ENCODE measurements at places on chromosomes 2 and 18.
A peak's percentile ranks its signal among the peaks of the same experiment; 100 is the strongest.

GRCh38 chr2:30351116-30351515 is 95.9 kb upstream of the LCLAT1 start:
- no peak for DNase-seq

GRCh38 chr2:239212121-239212928 is 188.5 kb downstream of the HDAC4 start:
- DNase-seq, result no peak

- no peak for DNase-seq
These were observed 43.0 kb upstream of the NARS1 start for GRCh38 chr18:57664568-57665165.

GRCh38 chr2:119856469-119856901 is 96.8 kb downstream of the PTPN4 start:
- no peak for DNase-seq

DNA sequence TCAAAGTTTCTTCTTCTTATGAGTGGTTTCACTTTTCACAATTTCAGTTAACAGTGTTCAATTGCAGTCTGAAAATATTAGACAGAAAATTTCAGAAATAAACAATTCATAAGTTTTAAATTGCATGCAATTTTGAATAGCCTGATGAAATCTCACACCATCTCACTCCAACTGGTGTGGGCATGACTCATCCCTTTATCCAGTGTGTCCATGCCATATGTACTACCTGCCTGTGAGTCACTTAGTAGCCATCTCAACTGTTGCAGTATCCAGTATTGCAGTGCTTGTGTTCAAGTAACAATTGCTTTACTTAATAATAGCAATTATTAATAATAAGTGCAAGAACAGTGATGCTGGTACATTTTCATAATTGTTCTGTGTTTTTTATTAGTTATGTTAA is 1202.5 kb downstream of the DSC3 start:
- peak; percentile 58 for DNase-seq

GRCh38 chr18:39705362-39705761 is 2139.8 kb upstream of the CELF4 start:
- no peak for DNase-seq

GRCh38 chr2:64420677-64421076 is 33.3 kb upstream of the LGALSL start:
- DNase-seq, result no peak

DNA sequence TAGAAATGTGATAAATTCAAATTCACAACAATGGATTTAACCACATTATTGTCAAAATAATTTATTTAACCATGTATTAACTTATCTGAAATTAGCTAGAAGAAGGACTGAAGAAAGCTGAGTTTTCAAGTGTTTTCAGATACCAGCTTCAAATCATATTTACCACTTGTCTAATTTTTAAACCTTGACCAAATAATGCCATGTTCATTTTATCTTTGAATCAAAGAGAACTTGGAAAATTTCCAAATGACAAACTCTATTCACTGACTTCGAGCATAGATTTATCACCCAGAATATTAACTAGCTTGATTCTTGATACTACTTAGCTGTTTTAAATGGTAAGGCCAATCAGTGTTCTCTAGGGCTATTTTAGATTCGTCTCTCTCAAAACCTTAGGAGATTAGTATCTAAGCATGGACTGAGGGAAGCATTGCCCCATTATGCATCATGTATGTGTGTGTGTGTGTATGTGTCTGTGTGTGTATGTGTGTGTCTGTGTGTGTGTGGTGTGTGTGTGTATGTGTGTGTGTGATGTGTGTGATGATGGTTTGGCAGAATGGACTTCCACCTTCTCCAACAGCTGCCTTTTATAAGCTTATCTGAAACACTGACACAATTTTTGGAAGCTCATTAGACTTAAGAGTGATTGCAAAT is 667.5 kb upstream of the FANCL start:
- no peak for DNase-seq

- DNase-seq, result no peak
These were observed 347.4 kb upstream of the KLHL29 start for GRCh38 chr2:23037596-23037995.

- no peak for DNase-seq
These were observed 14.4 kb downstream of the MYCN start for GRCh38 chr2:15954761-15955160.

GRCh38 chr2:38533180-38533579 is 69.5 kb downstream of the HNRNPLL start:
- DNase-seq, result no peak

DNA sequence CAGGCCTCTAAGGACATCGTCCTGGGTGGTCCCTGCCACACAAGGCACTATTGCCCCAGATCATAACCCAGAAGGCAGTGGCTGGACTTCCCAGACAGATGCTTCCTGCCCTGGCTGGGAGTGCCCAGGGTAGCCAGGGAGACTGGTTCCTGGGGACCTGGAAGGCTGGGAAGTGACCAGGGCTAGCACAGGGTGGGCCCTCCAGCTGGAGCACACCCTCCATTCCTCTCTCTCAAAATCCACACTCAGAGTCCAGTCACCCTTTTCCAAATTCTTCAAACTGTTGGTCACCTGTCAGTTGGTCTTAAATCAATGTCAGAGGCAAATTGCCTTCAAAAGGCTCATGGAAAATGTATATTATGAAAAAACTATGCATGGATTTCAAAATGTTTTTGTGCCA is 11.6 kb upstream of the TUBB6 start:
- DNase-seq, result no peak

DNA sequence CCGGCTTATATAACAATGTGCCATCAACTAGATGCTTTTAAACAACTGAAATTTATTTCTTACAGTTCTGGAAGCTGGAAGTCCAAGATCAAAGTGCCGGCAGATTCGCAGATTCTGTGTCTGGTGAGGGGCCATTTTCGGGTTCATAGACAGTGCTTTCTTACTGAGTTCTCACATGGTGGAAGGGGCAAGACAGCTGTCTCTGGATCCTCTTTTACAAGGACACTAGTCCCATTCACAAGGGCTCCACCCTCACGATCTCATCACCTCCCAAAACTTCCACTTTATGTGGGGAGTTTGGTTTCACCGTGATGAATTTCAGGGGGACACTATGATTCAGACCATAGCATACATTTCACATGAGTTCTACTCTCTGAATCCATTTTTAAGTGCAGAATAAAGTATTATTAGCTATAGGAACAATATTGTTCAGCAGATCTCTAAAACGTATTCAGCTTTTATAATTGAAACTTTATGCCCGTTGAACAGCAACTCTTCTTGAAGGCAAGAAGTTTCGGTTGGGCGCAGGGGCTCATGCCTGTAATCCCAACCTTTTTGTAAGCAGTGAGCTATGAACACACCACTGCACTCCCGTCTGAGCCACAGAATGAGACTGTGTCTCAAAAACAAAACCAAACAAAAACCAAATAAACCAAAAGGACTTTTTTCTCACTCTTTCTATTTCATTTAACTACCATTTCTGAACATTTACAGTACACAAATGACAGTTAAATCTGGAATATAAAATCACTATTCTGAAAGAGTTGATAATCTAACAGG is 502.8 kb downstream of the CMPK2 start:
- no peak for DNase-seq

GRCh38 chr2:109049022-109049421 is 60.0 kb upstream of the EDAR start:
- DNase-seq, result no peak

DNA sequence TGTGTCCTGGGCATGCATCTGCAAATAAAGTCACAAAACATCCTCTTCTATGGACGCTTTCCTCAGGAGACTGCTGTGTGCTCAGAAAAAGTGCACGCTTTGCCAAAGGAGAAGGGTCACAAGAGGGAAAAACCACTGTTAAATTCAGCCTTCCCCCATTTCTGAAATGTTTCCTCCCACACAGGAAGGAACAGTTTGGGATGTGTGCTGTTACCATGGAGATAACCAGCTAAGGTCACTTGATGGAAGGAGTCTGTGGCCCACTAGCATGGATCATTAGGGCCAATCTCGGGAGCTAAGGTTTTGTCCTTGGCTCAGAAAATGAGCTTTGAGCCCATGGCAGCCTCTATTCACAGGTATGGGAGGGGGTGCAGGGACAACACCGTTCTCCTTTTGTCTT is 5.6 kb downstream of the KCNE4 start:
- DNase-seq, result no peak

DNA sequence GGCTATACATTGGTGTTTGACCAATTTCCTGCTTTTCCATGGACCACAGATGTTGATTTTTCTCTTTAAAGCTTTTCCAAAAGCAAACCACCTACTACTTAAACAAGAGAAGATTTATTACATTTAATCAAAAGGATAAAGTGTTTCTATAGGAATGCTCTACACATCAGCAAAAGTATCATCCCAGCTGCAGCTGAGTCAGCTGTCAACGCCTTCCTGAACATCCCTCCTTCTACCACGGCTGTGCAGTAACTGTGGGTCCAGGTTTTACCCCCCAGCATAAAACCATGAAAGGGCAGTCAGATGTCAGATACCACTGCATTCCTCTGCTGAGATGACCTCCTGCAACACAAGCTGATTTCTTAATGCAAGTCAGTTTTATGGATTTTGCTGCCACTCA is 524.5 kb upstream of the MEX3C start:
- no peak for DNase-seq

- DNase-seq, result peak; percentile 65
These were observed 140.3 kb downstream of the TRIB2 start for GRCh38 chr2:12856934-12857601.

DNA sequence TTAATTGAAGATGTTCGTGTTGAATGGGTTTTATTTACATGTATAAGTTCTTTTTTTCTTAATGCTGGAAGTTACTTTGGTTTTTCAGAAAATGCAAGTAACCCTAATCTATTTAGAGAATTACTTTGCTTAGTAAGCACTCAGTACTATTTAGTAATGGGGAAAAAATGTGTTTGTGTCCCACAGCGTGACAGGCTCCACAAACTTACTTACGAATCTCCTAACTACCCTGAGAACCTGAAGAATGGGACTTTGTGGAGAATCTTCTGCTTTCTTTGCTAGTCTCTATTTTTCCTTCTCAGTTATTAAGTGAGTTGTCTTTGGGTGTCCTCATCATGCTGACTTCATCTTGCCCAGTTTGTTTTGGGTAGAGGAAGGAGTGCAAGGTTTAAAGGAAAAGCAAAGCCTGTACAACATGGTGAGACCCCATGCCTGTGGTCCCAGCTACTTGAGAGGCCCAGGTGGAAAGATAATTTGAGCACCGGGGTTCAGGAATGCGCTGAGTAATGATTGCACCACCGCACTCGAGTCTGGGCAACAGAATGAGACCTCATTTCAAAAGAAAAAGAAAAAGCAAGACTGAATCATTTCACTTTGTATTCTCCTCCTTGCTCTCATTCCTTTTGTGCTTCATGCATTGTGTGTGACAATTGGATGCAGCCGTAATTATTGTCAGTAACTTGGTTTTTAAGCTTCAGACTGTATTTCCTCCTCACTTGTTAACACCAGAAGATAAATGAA is 10.2 kb downstream of the NEDD4L start:
- DNase-seq, result peak; percentile 24

GRCh38 chr2:169272010-169272409 is 90.3 kb downstream of the LRP2 start:
- DNase-seq, result no peak

DNA sequence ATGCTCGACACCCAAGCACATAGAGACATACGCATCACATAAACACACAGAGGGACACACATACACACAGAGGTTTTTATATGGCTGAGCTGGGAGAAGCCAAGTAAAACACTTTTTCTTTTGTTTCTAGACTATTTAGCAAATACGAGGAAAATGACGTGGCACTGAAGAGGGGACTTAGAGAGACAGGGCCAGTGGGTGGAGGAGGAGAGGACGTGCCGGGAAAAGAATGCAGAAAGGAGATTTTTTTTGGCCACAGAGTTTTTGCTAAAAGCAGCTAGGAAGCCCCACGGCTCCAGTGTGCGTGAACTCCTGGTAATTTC is 168.5 kb upstream of the KLF7 start:
- DNase-seq, result no peak

GRCh38 chr2:26384597-26384996 is 17.1 kb upstream of the DRC1 start:
- no peak for DNase-seq

DNA sequence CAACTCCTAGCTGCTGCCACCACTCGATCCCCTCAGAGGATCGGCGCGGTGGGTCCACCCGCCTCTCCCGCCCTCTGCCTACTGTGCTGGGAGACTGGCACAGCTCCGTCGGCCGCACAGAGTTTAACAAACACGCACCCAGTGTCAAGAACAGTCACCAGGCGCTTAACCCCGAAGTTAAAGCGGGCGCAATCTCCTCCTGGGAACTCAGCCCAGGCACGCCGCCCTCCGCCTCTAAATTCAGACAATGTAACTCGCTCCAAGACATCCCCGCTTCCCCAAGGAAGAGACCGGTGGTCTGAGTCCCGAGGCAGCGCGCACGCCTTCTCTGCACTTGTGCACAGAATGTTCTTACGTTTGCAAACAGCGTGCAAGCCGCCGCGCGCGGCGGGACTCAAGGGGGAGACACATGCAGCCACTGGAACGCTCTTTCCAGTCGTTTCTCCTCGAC is 533 bp downstream of the CXCR4 start:
- no peak for DNase-seq

DNA sequence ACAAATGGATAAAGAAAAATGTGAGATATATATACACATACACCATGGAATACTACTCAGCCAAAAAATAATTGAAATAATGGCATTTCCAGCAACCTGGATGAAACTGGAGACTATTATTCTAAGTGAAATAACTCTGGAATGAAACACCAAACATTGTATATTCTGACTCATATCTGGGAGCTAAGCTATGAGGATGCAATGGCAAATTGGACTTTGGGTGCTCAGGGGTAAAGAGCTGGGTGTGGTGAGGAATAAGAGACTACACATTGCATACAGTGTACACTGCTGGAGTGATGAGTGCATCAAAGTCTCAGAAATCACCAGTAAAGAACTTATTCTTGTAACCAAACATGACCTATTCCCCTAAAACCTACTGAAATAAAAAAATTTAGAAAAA is 636.0 kb upstream of the LRATD1 start:
- DNase-seq, result no peak

DNA sequence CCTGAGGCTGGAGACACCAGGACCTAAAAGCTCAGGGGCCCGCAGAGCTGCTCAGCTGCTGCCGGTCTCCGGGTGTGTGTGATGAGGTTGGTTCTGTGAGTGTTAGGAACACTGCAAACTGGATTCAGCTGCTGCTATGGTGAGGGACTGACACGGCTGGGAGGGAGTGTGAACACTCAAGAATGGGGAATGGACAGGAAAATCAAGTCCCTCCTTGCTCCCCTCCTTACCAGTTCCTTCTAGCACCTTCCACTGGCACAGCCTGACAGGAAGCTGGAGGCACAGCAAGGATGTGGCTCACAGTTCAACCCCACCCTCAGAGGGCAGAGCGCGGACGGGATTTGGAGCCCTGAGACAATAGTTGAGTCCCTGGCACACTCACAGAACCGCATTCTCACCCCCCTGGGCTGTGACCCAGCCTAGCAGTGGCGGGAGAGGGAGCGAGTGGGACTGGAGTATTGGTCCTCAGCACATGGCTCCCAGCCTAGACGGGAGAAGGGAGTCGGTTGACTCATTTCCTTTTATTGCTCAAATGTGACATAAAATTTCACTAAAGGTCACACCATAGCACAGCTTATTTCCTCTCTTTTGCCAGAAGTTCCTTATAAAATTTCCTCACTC is 42.5 kb downstream of the LRRC30 start:
- peak; percentile 84 for DNase-seq

GRCh38 chr2:222042666-222043065 is 256.1 kb downstream of the PAX3 start:
- DNase-seq, result no peak
